ENCODE measurements at places on chromosomes 16 and 17.

DNA sequence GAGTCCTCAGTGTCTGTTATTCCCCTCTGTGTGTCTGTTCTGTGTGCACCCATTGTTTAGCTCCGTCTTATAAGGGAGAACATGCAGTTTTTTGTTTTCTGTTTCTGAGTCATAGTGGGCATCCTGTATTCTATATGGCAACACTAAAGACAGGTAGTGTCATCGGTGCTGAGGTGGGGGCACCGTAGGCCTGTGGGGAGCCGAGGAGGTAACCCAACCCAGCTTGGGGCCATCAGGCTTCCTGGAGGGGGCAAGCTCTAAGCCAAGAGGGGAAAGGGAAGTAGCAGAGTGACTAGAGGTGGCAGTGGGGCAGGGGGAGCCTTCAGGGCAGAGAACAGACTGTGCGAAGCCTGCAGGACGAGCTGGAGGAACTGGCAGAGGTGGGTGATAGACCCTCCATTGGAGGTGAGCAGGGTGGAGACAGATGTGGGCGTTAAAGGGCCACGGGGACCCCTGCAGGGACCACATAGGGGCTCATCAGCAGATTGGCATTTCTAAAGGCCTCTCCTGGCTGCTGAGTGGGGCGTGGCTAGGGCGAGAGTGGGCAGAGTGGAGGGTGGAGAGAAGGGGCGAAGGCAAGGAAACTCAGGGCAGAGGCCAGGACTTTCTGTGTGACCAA is 36.5 kb downstream of the CPNE2 start:
- peak; percentile 30 for DNase-seq

- DNase-seq: peak; percentile 6
These were observed 91.0 kb downstream of the GSG1L start for GRCh38 chr16:27972500-27972899.

GRCh38 chr17:57551321-57552079 is 193.6 kb downstream of the CCDC182 start:
- DNase-seq: no peak

DNA sequence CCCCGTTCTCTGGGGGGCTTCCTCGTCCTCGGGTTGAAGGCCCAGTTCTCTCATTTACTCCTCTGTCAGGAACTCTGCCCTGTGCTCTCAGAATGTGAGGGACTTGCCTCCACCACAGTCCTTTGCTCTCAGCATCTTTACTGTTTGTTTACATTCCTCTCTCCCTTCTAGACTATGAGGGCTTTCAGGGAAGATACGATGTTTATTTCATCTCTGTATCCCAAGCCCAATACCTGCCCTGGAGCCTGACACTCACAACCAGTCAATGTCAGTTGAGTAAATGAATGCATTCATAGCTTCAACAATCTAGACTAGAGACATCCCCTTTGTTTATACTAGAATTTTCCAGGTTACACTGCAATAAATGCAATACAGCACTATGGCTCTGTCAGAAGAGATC is 409.6 kb upstream of the CDH11 start:
- no peak for DNase-seq

GRCh38 chr17:32517982-32518381 is 31.2 kb downstream of the CDK5R1 start:
- no peak for DNase-seq
